Activated effector memory CD4-positive, alpha-beta T cell treated with anti-CD3 and anti-CD28 coated beads, Interleukin-2, amount 50 U/mL, for 16 hours (primary cell): ENCODE measurements at places on chromosomes 16 and 17.

- peak; percentile 86 for DNase-seq
Measured at GRCh38 chr17:78168903-78169793, 767 bp downstream of the SYNGR2 start.

- no peak for DNase-seq
Measured at GRCh38 chr17:43453331-43453812, 30.4 kb upstream of the DHX8 start.

GRCh38 chr17:81867991-81868673 lies 3.0 kb downstream of the ARHGDIA start:
- DNase-seq: no peak

DNA sequence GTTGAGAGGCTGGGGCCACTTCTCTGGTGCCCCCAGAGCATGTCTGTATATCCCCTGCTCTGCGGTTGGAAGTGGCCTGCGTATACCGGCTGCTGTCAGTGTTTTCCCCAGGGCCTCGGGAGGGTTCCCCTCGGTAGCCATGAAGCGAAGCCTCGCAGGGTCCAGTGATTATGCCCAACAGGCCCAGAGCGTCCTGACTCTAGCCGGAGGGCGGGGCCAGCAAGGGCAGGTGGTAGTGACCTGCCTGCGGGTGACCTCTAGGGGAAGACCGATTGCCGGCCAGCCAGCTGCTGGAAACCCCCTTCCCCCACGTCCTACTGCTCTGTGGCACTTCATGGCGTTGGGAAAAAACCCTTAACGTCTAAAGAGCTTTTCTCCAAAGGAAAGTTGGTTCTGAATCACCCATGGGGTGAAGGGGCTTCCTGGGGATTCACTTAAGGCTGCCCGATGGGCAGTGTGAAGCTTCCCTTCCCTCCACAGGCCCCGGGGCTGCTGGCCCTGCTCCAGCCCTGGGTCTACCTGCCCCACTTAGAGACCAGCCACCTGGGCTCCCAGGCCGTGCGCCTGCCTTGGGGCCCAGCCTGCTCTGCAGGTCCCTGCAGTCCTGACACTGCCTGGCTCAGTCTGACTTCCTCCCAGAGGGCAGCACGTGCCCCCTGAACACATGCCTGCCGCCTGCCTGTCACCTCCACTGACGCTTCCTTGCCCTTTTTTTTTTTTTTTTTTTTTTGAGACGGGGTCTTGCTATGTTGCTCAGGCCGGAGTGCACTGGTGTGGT lies 72.8 kb downstream of the SOCS1 start:
- no peak for DNase-seq

DNA sequence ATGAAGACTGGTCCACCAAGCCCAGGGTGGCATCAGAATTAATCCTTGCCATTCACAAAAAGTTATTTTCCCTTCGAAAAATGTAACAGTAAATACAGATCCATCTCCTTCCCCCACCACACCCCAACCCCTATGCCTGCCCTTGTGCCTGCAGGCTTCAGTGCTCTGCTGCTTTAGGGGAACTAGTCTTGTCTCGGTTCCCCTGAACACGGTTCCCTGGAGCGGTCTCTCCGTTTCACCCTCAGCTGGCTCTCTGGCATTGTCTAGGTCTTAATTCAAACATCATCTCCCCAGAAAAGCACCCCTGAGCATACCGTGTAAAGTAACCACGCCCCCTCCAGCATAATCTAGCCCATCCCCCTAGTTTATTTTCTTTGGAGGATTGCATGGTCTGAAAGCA lies 25.8 kb downstream of the EMP2 start:
- DNase-seq: no peak

DNA sequence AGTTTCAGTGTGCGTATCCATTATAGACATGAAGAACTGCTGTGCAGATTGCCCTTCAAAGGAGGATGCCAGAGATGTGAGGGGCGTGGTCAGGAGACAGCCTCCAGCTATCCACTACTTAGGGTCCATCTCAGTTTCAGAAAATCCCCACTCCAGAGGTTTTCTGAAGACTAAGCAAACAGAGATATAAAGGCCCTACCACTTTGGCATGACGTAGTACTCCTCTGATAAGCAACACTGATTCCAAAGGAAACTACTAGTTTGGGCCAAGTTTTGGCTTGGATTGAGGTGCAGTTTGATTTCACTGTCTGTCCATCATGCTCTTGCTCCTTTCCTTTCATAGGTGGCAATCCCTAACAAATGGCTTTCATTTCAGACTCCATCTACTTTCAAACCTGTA lies 228.7 kb downstream of the CDH8 start:
- no peak for DNase-seq

- DNase-seq: peak; percentile 82
Measured at GRCh38 chr17:43907998-43908721, 824 bp upstream of the MPP2 start.

DNA sequence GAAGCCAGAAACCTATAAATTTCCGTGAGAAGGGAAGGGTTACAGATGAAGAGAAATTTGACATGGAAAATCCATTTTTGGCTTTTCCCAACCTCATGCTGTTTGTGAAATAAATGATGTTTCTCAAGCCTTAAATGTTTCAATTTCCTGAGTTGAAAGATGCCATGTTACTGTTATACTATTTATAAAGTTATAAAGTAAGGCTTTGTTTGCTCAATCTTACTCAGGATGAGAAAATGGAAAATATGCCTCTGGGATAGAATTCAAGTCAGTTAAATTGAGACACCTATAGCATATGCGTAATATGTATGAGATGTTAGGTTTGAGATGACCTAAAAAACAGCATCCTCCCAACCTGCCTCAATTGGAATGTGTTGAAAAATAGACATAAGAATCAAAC lies 19.9 kb upstream of the FAM20A start:
- DNase-seq: no peak

- no peak for DNase-seq
Measured at GRCh38 chr16:89270666-89271345, 53.3 kb downstream of the ZNF778 start.

GRCh38 chr17:72387487-72387886 lies 266.7 kb downstream of the SOX9 start:
- DNase-seq: no peak

- DNase-seq: peak; percentile 71
Measured at GRCh38 chr17:78979780-78980623, at the start of gene LGALS3BP. LGALS3BP (minus strand) TSS chr17:78979923; CDS start chr17:78977191, 2,732 bp downstream.

GRCh38 chr17:7846765-7847661 lies 7.9 kb upstream of the TMEM88 start:
- peak; percentile 63 for DNase-seq

DNA sequence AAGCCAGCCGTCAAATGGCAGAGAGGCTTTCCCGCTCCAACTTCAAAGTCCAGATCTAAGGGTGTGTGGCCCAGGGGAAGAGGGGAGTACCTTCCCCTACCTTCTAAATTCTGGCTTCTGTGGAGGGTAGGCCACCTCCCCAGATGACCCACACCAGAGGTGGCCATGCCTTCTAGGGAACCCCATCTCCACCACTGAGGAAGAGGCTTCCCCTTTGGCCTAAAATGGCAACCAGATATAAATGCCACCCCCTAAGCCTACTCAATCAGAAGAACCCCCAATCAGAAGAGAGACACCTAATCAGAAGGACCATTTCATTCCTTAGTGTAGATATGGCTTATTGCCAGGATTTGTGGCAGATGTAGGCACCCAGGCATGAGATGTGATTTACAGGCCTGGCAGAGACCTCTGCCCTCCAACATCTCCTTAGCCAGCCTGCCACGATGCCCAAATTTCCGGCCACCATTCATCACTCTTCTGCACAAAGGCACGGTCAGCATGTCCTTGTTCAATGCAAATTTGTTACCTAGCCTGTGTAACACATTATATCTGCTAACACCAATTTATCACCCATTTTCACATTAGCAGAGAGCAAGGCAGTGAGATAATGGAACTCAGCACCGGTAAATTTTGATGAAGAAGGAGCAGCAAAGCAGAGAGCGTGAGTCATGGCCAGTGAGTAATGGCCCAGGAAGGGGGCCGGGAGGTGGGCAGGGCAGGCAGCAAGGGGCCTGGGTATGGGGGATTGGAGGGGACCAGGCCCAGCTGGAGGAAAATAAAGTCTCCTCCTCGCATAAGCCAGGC lies 1.2 kb upstream of the MGAT5B start:
- no peak for DNase-seq

- no peak for DNase-seq
Measured at GRCh38 chr17:62562656-62563055, 64.8 kb upstream of the MRC2 start.

DNA sequence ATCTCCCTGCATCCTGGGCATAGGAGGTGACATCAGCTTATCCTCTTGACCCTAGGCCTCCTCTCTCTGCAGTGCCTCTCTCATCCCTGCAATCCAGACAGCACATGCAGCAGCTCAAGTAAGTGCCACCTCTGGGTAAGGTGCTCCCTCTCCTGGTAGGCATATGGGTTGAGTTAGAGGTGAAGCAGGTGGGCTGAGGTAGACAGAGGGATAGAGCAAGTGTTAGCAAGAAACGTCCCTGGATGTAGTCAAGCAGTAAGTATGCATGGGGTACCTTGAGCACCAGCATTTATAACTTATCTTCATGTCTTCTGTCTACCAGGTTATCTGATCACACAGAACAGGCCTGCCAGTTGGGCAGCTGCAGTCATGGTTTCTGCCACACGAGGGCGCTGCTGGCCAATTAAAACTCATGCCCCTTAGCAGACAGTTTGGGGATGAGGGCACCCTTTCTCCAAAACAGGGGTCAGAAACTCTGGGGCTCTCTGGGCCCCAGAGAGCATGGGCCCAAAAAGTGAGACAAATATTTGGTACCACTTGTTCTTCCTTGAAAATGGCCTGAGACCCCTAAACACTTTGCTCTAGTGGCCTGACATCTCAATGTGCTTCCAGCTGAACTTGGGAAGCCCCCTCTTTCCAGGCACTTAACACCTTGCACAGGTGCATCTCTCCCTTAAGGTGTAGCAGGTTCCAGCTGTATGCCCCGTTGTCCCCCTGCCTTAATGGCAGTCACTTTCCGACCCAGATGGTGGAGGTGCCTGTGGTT lies 59.8 kb downstream of the NEUROD2 start:
- DNase-seq: peak; percentile 92

GRCh38 chr17:11300738-11301137 lies 59.7 kb downstream of the SHISA6 start:
- no peak for DNase-seq

GRCh38 chr16:88924834-88925539 lies 52.0 kb downstream of the CBFA2T3 start:
- DNase-seq: no peak

DNA sequence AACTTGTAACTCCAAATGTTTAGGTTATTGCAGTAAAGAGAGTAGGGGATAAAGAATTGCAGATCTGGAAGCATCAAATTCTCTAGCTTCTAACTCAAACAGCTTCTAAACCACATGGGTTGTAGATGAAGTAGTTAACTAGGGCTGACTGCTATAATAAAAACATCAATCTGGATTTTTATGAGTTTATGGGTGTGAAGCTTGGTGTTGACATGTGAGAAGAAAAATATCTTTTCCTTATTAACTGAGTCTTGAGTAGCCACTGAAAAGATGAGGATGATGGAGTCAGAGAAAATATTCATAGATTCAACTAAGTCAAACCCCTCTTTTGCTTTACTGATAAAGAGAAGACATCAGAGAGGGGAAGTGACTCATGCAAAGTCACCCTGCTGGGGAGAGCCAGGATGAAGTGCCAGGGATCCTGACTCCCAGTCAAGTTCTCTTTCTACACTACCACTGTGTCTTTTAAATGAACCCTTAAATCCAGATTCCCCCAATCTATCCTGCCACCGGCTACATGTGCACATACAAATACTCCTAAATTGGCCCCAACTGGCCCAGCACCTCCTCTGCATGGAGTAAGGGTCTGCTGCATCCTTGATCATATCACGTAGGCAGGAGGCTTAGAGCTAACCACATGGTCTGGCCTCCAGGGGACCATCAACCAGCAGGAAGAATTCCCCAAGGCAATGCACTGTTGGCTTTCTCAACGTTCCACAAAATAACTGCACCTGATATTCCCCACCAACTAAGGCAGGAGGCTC lies 264.0 kb upstream of the CCL2 start:
- DNase-seq: no peak

- peak; percentile 90 for DNase-seq
Measured at GRCh38 chr17:50944054-50944901, 78.1 kb upstream of the TOB1 start.

DNA sequence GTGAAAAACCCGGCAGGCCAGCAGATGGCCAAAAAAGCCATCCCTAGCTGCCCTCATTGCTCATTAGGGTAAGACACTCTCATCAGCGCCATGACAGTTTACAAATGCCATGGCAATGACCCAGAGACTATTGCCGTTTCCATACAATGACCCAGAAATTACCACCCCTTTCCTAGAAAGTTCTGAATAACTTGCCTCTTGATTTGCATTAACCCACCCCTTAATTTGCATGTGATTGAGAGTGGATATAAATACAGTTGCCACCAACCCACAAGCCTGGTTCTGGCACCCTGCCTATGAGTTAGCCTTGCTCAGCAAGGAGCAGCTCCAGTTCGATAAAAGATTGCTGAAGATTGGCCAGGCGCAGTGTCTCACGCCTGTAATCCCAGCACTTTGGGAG lies 16.1 kb upstream of the C16orf54 start:
- DNase-seq: no peak

GRCh38 chr17:69335058-69335457 lies 8.1 kb upstream of the ABCA5 start:
- DNase-seq: no peak

DNA sequence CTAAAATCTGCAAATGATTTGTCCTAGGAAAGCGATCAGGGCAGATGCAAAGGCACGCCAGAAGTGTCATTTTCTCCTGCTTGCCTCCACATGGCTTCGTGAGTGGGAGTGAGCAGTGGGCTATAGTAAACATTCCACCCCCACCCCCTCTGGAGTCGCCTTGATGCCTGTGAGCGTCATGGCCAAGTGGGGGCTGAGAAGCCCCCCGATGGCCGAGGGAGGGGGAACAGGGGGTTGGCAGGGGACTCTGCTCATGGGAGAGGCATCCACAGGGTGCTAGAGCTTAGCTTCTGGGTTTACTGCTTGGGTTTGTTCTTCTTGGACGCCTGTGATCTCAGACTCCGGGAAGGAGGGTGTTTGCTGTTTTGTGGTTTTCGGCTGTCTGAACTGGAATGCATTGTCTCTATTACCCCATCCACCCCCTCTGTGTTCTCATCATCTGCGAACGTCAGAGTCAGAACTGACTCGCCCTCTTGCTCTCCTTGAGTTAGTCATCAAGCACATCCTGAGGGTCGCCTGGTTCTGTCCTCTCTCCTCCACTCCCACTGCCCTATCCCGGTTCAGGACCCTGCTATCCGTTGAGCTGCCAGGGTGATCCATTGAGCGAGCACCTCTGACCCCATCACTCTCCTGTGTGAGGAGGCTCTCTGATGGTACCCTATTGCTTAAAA lies 15.4 kb downstream of the TNS4 start:
- DNase-seq: no peak

DNA sequence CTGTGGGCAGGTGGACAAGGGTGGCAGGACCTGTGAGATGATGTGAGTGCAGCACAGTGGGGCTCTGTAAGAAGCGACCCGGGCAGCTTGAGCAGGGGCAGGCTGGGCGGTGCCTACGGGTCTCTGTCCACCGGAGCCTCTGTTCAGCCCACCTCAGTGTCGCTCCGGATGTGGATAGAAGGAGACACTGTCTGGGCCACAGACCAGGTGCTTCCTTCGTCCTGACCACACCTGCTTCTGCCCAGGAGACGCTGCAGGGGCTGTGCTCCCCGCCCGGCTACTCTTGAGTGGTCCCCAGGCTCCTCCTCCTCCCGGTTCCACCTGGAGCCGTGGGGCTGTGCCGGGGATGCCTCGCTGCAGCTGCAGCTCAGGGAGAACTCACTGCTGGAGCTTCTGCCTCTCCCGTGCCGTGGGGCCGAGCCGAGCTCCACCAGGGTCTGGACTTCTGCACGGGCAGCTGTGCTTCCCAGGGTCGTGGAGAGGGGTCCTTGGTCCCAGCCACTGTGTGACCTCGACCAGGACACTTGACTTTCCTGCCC lies 21.5 kb downstream of the METRNL start:
- no peak for DNase-seq
